ENCODE measurements at places on chromosomes 4 and X.

DNA sequence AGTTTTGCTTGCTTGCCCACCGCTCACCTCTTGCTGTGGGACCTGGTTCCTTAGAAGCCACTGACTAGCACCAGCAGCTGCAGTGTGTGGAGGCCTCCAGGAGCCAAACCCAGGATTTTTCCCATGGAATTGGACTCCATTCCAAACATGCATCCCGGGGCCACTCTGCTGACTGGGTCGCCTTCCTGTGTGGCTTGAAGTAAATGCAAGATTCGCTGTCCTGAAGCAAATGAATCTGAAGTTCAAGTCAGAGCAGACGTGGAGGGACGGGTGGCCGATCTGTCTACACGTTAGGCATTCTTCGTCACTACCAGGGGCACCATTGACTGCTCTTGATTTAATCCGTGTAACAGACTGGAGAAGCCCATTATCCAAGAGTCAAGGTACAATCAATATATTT is 109.0 kb downstream of the SHOX start:
- no peak for DNase-seq

DNA sequence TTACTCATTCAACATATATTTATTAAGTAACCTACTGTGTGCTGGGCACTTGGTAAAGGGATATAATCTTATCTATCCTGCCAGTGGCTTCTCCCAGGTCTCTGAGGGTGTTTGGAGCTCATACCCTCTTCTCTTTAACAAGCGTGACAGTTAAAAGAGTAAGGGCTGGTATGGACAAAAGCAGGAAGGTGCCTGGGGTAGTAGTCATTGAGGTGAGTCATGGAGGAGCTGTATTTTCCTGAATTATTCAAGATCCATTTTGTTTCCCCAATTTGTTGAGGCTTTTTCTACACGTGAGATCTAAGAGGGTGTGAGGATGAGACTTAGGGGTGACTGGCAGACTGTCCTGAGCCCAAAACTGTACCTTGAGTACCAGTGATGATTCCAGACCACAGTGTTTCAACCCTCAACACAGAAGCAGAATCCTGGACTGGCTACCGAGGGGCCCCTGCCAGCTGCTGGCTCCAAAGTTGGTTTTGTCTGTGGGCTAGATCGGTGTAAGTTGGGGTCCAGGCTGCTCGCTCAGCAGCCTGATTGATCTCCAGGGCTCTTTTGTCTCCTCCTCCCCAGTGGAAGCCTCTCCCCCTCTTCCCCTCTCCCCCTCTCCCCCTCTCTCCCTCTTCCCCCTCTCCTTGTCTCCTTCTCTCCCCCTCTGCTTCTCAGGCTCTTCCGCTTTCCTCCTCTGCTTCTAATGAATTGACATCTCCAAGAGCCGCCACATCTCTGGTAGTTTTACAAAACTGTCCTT is at the start of gene DRP2:
DRP2 (plus strand) TSS at position 671 of the 748 bp plus-strand sequence. CDS start 11,862 bp downstream, outside the sequence.
- no peak for DNase-seq

DNA sequence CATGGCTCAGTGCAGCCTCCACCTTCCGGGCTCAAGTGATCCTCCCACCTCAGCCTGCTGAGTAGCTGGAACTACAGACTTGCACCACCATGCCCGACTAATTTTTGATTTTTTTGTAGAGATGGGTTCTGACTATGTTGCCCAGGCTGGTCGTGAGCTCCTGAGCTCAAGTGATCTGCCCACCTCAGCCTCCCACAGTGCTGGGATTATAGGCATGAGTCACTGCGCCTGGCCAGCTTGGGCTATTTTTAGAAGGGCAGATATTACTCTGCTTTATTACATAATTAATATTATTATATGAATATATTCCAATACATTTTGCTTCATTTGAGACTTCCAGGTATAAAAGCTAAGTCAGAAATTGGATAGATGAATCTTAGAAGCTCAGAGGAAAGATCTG is 143.7 kb upstream of the ANK2 start:
- DNase-seq = no peak

- DNase-seq = no peak
These were observed 49.1 kb upstream of the MSANTD1 start for GRCh38 chr4:3199653-3200422.

- no peak for DNase-seq
These were observed 72.5 kb downstream of the AFAP1 start for GRCh38 chr4:7867191-7867590.

DNA sequence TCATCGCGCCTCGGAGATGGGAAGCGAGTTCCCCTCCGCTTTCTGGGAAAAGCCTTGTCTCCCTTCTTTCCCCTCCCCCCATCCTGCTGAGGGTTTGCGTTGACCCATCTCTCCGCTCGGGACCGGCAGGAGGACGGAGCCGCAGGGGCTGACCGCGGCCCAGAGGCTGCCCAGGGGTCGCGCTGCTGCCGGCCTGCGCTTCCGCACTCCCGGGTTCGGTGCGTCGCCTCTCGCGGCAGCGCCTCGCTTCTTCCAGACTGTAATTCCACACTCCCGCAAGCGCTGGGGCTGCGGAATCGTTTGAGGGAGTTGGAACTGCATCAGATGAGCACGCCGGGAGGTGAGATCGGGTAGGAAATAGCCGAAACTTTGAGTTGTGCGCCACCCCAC is 88.3 kb downstream of the BCOR start:
- no peak for DNase-seq

- DNase-seq = no peak
These were observed 323.3 kb downstream of the STK32B start for GRCh38 chr4:5374592-5374991.

DNA sequence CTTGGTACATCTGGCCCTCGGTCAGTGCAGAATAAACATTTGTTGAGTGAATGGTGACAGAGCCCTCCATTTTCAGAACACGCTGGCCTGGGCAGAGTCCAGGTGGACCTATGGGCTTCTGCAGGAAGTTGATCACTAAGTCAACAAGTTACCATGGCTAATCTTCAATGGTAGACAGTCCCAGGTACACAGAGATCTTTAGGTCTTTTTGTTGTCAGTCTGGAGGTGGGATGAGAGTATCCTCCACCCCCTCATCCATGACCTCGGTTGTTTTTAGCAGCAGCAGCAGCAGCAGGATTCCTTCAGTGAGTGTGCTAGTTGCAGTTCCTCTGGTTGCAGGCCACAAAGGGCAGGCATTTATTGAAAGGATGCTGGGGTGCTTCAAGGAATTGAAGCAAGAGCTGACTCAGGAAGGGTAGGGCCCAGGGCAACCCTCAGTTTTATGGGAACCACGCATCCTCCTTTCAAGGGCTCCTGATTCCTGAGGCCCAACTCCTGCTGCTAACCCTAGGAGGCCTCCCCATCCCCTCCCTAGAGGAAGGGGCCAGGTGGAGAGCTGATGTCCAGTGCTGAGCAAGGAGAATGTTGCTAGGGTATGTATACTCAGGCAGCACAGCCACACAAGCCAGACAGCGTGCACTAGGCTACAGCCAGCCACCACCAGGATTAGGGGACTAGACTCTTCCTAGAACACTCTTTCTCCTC is 1.7 kb upstream of the USP27X start:
- DNase-seq = no peak

- no peak for DNase-seq
These were observed 62.5 kb downstream of the KIAA0232 start for GRCh38 chr4:6845027-6845426.

- no peak for DNase-seq
These were observed 108.4 kb downstream of the EDA start for GRCh38 chrX:69724307-69724706.

DNA sequence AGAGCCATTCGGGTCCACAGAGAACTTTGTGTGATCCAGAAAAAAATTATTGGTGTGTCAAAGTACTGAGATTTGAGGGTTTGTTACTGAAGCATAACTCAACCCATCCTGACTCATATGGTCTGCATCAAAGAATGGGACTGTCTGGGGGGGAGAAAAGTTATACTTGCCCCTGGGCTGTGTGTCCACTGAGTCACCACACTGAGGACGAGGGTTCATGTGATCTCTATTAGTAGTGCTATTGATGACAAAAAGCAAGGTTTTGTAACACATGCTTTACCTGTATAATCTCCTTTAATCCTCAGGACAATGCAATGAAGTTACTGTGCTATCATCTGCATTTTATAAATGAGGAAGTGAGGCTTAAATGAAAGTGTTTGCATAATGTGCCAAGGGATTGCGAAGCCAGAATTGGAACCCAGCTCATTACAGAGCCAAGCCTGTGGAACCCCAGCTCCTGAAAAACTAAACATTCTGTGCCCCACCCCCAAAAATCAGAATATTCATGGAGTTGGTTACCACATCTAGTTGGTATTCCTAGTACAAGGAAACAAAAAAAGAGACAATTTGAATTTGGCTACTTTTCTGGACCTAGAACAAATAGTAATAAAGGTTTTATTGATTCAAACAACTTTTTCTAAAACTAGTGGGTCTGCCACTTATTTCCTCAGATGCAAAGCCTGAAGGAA is 31.2 kb downstream of the CCDC149 start:
- DNase-seq = no peak

- no peak for DNase-seq
These were observed 68.4 kb downstream of the USP38 start for GRCh38 chr4:143253166-143253565.

DNA sequence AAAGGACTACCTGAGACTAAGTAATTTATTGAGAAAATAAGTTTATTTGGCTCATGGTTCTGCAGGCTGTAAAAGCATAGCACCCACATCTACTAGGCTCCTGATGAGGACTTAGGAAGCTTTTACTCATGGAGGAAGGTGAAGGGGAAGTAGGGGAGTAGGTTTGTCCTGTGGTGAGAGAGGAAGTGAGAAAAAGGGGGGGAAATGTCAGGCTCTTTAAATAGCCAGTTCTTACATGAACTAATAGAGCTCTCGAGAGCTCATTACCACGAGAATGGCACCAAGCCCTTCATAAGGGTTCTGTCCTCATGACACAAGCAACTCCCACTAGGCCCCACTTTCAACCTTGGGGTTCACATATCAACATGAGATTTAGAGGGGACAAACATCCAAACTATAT is 125.5 kb upstream of the NRK start:
- DNase-seq = no peak

- DNase-seq = no peak
These were observed 36.7 kb downstream of the HMGB3 start for GRCh38 chrX:151019856-151020255.

DNA sequence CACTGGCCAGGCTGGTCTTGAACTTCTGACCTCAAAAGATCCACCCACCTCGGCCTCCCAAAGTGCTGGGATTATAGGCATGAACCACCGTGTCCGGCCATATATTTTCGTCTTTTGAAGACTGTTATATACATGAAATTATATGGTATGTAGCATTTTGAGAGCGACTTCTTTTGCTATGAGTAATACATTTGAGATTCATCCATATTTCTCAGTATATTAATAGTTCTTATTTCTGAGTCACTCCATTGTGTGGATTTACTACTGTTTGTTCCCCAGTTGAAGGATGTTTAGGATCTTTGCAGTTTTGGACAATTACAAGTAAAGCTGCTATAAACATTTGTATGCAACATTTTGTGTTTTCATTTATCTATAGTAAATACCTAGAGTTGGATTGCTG is 34.9 kb downstream of the GNL3L start:
- DNase-seq = no peak

DNA sequence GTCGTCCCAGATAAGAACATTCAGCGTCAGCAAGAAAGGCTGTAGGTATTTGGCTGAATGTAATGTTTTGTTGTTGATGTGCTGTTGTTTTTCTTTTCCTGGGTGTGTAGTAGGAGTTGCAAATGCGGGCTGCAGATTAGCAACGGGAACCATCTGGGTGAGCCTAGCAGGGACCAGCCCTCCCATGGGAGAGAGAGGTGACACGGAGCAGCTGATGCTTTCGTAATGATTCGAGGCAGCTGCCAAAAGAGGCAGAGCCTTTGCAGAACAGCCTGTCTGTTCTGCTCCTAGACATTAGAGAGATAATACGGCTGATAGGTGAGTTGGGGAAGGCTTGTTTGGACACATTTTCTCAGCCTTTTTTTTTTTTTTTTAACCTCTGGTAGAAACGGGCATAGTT is 25.3 kb downstream of the ARSF start:
- DNase-seq = no peak

DNA sequence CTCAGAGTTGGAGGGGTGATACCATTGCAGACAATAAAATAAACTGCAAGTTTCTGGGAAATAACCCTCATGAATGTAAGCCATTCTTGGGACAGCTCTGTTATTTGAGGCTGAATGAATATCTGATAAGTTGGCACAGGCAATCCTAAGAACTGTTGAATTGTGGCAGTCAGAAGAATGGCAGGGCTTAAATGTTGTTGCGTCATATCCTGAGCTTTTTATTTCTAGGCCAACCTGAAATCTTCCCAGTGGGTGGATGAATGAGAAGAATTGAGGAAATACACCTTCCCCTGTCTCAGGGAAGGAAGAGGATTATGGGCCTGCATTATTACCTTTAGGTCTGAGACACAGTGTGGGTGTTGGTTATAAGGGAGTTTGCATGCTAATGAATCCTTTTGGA is 64.4 kb upstream of the C4orf54 start:
- DNase-seq = no peak

- no peak for DNase-seq
These were observed 44.8 kb downstream of the ARHGAP10 start for GRCh38 chr4:147776716-147777115.

DNA sequence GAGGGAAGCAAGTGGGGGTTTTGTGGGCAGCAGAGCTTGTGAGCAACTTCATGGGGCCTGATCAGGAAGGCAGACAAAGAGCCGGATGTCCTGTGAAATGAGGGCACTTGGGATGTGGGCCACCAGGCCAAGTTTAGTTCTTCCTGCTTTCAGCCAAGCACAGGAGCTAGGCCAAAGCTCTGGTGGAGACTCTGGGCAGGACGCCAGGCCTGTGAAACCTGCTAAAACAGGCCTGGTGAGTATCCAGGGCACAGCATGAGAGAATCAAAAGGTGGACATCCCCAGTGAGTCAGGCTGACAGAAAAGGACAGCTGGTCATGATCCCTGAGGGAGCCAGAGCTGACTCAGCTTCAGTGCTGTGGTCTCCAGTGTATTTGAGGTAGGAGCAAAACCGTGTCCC is 95.7 kb downstream of the NPNT start:
- DNase-seq = peak; percentile 93

- no peak for DNase-seq
These were observed 1030.9 kb downstream of the FSTL5 start for GRCh38 chr4:161132715-161133425.

GRCh38 chr4:3510481-3510880 is 21.7 kb downstream of the LRPAP1 start:
- no peak for DNase-seq

DNA sequence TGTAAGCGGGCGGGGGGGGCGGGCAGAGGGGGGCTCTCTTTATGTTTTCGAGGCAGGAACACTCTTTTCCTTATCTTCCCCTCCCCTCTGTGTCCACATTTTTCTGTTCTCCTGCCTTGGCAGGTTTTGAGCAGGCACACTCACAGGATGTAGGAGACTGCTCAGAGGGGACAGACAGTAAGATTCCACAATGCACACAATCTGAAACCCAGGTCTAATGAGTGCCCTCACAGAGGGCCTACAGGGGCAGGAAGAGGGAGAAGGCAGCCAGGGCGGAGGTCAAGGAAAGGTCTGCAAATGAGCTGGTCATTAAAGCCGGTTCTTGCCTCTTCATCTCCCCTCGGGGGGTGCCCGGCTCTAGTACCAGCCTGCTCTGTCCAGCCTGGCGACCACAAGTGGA is 106.1 kb upstream of the ATP6AP2 start:
- DNase-seq = no peak

DNA sequence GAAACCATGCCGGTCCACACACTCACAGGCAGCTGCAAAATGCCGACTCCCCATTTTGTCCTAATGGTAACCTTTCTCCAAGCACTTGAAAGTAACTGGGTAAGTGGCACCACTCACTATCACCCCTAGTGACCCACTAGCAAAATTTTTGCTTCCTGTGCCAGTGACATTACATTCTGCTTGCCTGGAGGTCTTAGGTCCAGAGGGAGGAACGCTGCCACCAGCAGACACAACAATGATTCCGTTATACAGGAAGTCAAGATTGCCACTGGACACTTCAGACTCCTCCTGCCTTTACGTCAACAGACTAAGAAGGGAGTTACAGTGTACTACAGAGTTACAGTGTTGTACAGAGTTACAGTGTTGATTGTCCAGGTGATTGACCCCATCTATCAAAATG is 11.8 kb upstream of the TMEM192 start:
- DNase-seq = no peak

Data from astrocyte of the cerebellum (primary cell).